CD4-positive, alpha-beta T cell treated with Interleukin-15 for 4 hours (primary cell): ENCODE measurements at places on chromosomes 5 and 9.

- no peak for DNase-seq
Measured at GRCh38 chr9:87614397-87614796, 111.5 kb upstream of the CTSL start.

GRCh38 chr5:133606835-133607234 lies 5.5 kb downstream of the FSTL4 start:
- DNase-seq, result no peak

DNA sequence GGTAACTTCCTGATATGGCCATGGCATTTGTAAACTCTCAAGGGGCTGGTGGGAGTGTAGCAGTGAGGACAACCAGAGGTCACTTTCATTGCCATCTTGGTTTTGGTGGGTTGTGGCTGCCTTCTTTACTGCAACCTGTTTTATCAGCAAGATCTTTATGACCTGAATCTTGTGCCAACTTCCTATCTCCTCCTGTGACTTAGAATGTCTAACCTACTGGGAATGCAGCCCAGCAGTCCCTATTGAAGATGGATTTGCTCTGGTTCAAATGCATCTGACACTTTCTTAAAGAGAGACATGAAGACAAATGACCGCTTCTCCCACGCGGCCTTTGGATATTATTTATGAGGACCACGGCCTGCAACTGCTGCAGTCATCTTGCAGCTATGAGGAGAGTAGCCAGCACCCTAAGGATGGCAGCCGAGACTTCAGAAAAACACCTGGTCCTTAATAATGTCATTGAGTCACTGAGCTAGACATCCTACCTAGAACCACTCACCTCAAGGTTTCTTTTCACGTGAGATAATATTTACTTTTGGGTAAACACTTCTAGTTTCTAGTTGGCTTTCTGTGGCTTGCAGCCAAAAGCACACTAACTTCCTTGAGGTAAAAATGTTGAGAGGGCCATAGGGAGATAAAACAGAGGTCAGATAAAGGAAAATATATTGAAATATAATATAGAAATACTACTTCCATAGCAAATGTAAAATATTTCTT lies 28.2 kb downstream of the CETN3 start:
- no peak for DNase-seq

- no peak for DNase-seq
Measured at GRCh38 chr5:174617285-174617684, 107.1 kb upstream of the MSX2 start.

GRCh38 chr5:104001136-104001535 lies 438.5 kb upstream of the NUDT12 start:
- DNase-seq, result no peak

GRCh38 chr9:106102821-106103220 lies 408.5 kb downstream of the TMEM38B start:
- no peak for DNase-seq

GRCh38 chr5:38458174-38458573 lies 98.3 kb downstream of the LIFR start:
- DNase-seq, result no peak

- peak; percentile 95 for DNase-seq
Measured at GRCh38 chr9:129460323-129461261, 160.3 kb downstream of the C9orf50 start.

DNA sequence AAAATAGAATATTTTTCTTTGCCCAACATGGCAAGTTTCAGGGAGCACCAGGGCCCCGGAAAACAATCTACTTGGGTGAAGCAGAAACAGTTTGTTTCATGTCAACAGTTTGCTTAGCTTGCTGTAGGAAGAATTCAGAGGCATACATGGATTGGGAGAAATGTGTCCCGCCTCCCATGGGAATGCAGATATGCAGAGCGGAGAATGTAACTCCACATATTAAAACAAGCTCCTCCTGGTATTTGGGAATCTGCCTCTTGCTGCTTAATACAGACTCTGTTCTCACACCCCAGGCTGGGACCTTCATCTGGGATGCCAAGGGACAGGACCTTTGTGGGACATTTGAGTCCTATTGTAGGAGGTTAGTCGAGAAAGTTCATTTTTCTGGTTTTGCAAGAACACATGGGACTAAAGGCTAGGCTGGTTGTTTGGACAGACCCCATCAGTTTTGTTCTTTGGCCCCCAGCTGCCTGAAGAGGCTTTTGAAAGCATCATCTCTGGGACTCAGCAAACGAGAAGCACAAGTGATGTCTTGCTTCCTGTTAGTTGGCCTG lies 220.5 kb upstream of the ADRA1B start:
- no peak for DNase-seq

DNA sequence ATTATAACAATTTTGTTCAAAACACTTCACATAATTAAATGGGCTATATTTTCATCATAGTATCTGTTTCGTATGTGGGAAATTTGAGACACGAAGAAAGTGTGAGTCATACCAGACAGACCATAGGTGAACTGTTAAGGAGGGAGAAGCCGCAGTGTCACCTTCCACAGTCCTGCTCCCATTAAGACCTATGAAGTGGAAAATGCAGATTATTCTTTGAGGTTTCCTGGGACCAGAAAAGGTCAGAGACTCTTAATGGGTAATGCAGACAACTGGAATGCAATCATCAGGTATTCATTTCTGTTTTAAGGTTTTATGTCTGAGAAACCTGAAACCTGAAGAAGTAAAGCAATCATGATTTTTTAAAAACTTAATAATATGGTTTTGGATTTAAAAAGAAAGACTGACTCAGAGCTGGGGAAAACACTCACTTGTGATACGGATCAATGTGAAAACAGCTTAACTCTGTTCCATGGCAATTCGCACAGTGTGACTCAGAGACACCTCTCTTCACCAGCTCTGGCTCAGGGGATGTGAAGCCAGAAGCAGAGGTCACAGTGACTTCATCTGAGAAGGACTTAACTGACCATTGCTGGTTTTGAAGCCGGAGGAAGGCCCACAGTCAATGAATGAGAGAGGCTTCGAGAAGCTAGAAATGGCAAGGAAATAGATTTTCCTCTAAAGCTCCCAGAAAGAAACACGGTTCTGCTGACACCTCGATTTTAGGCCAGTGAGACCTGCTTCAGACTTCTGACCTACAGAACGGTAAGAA lies 17.2 kb upstream of the GCNT1 start:
- peak; percentile 28 for DNase-seq

DNA sequence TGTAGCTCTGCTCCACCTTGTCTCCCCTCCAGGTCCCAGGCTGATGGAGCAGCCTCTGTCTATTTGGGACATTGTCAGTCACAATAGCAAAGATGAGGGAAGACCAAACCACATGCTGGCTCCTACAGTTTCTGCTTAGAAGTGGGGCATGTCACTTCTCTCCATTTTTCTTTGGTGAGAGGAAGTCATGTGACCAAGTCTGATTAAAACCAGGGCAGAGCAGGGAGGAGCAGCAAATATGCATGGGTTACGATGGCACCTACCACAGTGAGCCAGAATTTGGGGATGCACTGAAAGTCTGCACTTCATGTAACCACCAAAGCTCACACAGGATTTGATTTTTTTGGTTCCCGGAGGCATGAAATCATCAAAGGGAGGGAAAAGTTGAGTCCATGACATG lies 234.6 kb downstream of the CDK5RAP2 start:
- no peak for DNase-seq

DNA sequence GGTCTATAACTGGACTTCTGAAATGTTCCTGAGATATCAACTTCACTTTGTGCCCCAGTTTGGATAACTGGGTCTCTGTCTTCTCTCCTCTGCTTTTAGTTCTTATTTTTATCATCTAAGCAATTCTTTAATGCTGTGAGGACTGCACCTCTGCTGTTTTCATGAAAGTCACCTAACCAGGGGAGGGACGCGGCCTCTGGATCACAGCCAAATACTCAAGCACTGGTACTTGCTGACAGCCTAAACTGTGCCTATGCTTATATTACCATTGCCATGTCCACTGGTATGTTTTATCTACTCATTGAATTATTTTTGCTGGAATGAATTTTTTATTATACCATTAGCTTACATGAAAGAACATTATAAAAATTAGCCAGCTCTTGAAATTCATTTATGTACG lies 674.0 kb downstream of the DMRTA1 start:
- no peak for DNase-seq

DNA sequence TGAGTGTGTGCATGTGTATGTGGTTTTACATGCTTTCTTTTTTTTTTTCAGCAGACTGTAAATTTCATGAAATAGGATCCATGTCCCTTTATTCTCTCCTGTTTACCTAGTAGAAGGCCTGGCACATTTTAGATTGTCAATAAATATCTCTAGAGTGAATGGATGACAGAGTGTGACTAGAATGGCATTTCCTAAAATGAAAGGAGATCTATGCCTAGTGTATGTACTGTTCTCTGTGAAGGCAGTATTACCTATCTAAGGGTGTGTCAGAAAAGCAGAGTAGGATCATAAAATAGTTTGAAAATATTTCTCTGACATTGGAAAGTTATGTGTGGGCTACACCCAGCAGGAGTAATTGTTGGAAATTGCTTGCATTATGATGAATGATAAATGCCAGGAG lies 1876.0 kb upstream of the C9orf72 start:
- DNase-seq, result no peak

GRCh38 chr9:90600029-90600428 lies 42.6 kb downstream of the DIRAS2 start:
- no peak for DNase-seq

GRCh38 chr5:180316586-180316985 lies 24.7 kb upstream of the MAPK9 start:
- DNase-seq, result no peak

DNA sequence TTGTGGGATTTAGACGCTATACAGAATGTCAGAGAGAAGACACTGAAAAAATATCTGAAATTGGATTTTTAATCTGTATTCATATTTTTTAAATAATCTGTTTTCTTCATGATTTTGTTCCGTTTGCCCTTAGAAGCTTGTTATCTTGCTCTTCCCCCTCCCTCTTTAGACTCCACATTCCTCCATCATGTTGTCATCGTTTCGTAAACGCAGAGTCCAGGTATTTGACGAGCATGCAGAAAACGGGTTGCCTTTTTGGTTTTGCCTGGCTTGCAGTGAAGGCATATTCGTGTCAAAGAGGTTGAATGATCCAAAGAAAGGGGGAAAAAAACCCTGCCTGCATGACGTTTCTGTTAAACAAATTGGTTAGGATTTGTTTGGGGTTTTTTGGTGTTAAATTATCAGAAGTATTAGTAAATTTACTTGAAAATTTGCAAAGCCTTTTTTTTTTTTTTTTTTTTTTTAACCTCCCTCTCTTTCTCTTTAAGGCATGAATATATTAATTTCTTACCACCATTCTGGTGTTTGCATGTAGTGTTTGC lies 2.9 kb downstream of the SPTAN1 start:
- no peak for DNase-seq

DNA sequence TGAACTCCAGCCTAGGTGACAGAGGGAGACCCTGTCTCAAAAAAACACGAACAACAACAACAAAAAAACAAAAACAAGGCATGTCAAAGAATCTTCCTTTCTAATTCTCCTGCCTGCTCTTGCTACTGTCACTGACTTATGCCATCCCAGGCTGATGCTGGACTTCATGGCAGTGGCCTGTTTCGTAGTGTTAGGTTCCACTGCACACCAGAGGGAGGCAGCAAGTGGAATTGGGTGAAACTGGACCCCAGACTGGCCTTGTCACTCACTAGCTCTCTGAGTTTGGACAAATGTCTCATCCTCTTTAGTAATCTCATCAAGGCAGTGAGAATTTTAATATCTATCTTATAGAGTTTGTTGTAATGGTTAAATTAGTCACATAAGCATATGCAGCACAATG lies 12.9 kb downstream of the NIM1K start:
- DNase-seq, result no peak

- no peak for DNase-seq
Measured at GRCh38 chr5:44332285-44332971, 56.8 kb downstream of the FGF10 start.

DNA sequence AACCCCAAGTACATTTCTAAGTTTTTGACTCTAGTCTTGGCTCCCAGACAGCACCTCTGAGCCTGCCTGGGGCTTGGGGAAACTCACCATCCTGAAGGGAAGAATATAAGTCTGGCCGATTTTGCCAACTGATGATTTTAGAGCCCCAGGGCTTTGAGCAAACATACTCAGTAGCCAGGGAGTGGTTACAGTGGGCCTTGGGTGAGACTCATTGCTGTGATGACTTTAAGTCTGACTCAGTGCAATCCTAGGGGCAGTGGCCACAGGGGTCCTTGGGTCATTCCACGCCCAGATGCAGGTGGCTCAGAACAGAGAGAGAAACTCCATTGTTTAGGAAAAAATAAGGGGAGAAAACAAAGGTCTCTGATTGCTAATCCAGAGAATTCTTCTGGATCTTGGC lies 312.0 kb upstream of the EDIL3 start:
- DNase-seq, result no peak

DNA sequence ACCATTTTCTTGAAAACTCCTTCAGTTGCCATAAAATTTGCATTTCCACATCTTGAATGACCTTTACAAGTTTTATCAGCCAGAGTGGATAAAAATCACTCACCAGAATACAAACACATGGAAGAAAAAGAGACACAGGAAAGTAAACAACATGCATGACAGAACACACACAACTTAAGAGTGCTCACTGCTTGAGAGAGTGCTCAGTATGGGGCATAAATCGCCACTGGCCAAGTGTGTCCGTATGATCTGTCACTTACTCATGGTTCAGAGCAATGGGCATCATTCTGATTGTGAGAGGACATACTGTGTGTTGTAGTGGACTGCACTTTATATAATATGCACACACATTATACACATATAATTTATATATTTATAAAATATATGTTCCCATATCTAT lies 155.6 kb upstream of the NTRK2 start:
- DNase-seq, result no peak

GRCh38 chr9:71218774-71219173 lies 97.4 kb upstream of the TRPM3 start:
- DNase-seq, result no peak

- DNase-seq, result no peak
Measured at GRCh38 chr5:175820230-175820629, 51.1 kb upstream of the CPLX2 start.

DNA sequence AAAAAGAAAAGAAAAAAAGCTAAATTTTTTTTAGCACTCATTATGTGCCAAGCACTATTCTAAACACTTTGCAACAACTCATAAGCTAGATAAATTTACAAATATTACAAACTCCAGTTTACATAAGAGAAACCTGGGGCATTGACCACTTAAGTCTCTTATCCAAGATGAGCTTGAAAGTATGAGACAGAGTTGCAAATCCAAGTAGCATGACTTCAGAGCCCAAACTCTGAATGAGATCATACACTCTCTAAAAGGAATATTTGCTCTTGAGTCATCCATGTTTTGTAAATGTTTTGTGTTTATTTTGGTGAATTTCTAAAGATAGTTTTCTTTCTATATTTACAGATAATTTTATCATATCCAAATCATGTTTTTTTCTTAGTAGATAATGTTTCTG lies 4.0 kb upstream of the SHOC1 start:
- DNase-seq, result no peak
